Urinary bladder (tissue), 4 donors: ENCODE measurements at places on chromosomes 5 and 9.

- no peak for DNase-seq
Measured at GRCh38 chr5:123265551-123265950, 157.7 kb downstream of the CEP120 start.

- no peak for DNase-seq
Measured at GRCh38 chr5:52469835-52470234, 317.9 kb upstream of the ITGA1 start.

DNA sequence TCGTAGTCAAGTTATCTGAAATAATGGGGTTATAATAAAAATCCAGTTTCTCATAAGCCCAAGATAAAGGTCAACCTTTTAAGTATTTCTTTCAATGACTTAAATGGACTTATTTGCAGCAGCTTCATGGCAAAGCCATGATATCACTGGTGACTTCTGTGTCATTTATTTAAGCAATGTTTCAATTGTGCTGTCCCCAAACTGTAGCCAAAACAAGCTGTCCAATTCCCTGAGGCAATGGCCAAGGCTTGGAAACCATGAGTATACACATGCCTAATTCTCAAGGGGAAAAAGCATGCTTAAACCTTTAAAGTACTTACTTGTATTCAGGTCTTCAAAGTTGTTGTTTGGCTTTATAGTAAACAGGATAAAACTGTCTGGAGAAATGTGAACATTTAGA, 376.4 kb upstream of the TNC start:
- no peak for DNase-seq

GRCh38 chr5:36481454-36482120, 124.8 kb upstream of the SLC1A3 start:
- DNase-seq, result no peak

DNA sequence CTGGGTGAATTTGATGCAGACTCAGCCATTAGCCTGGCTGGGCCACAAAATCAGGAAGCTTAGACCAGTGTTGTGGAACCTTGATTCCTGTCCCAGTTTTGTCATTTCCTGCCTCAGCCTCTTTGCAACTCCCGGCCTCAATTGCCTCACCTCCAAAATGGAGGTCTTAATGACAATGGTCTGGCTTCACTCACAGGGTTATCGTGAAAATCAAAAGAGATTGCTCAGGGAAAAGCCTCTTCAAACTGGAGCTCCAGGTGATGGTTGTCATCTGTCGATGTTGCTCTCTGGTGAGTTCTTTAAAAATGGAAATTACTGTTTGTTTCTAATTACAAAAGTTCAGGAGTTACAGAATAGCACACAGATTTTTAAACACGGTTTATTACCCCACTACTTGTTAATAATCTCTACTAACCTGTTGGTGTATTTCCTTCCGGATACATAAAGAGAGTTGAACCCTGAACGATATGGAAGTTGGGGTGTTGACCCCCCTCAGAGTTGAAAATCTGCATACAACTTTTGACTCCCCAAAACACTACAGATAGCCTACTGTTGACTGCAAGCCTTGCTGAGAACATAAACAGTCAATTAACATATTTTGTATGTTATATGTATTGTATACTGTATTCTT, 109.9 kb upstream of the CPEB4 start:
- DNase-seq, result no peak

GRCh38 chr5:134913254-134913653, 8.3 kb downstream of the PCBD2 start:
- no peak for DNase-seq

DNA sequence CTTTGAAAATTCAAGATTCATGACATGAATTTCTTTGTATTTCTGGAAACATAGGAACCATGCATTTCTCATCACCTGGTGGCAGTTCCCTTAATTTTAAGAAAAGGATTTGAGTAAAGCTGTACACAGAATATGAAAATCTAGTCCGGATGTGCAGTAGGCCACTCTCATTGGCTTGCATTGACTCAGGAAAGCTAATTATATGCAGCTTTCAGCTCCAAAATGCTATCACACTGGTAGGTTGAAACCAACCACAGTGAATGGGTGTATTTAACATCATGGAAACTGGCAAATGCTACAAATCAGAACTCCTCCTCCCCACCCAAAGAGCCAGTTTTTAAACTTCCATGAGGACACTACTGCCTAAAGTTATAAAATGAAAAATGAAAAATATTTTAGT, 161.6 kb upstream of the FBXL17 start:
- no peak for DNase-seq

- no peak for DNase-seq
Measured at GRCh38 chr5:57859626-57860025, 377.0 kb upstream of the ACTBL2 start.

DNA sequence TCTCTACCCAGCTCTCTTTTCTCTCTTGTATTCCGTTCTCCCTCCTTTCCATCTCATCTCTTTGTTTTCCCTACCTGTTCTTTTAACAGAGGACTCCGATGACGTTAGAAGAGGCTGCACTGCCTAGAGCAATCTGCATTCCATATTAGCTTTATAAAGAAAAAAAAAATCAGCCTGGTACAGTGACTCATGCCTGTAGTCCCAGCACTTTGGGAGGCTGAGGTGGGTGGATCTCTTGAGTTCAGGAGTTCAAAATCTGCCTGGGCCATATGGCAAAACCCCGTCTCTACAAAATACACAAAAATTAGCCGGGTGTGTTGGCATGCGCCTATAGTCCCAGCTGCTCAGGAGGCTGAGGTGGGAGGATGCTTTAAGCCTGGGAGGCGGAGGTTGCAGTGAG, 49.0 kb downstream of the DAPK1 start:
- DNase-seq, result no peak

- DNase-seq, result no peak
Measured at GRCh38 chr5:146072595-146072994, 32.8 kb downstream of the PLAC8L1 start.

GRCh38 chr5:167233507-167234220, 1057.8 kb upstream of the WWC1 start:
- peak; percentile 47 for DNase-seq

- no peak for DNase-seq
Measured at GRCh38 chr9:84447305-84447704, 106.7 kb upstream of the SLC28A3 start.
